DND-41 (cell line): ENCODE measurements at places on chromosomes 7 and 10.

DNA sequence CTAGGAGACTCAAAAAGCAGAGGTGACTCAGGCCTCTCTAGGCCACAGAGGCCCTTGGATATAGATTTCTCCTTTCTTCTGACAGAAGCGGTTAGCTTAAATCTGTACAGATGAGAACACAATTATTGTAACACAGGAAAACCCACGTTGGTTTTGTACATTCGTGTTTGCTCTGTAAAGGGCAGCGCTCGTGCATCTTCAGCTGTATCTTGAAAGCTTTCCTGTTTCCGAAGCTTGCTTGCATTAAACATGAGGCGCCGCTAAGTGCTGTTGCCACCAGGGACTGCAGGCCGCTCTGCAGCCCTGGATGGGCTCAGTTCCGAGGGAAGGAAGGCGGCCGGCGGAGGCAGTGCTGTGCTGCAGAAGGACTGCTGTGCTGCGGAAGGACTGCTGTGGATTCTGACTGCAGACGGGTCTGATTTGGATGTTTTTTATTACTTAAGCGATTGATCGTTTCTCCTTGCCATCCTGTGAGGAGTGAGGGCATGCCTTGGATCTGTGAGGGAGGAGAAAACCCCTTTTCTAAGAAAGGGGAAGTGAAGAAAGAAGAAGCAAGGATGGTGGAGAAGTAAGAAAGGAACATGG lies 53.3 kb downstream of the FHIP2A start:
- DNase-seq: no peak

- DNase-seq: peak; percentile 73
Measured at GRCh38 chr7:24227603-24228359, 56.2 kb upstream of the NPY start.

GRCh38 chr7:118153551-118154177 lies 30.3 kb upstream of the LSM8 start:
- DNase-seq: no peak

GRCh38 chr10:127648885-127649284 lies 88.1 kb upstream of the FOXI2 start:
- no peak for DNase-seq

- peak; percentile 51 for DNase-seq
Measured at GRCh38 chr7:94436018-94436604, 41.4 kb downstream of the COL1A2 start.

DNA sequence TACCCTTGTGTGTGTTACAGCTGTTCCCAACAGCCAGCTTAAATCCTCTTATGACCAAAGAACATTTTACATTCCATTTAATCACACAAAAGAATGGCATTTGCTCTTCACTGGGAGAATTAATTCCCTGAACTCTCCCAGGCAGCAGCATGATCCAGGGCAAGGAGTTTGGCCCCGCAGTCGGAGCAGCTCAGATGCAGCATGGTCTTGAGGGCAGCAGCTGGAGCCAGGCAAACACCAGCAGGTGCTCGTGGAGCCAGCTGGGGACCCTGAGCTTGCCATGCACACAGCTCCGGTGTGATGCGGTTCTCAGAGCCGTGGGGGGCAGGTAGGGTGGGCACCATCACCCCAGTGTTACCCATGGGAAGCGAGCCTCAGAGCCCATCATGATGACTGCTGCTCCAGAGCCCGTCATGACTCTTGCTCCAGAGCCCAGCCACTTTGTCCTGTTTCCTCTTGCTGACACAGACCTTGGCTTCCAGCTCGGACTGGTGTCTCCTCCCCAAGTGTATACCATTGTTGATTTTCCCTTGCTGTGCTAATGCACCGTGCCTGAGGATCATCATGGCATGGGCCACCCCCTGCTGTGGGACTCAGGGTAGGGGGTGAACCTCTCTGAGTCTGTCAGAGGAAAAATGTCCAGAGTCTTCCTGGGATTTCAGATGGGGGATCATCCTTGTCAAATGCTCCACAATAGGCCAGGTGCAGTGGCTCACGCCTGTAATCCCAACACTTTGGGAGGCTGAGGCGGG lies 75.8 kb downstream of the ZRANB1 start:
- no peak for DNase-seq

GRCh38 chr10:88489107-88489506 lies 94.0 kb downstream of the RNLS start:
- no peak for DNase-seq

GRCh38 chr7:149856583-149856982 lies 17.2 kb upstream of the ATP6V0E2 start:
- DNase-seq: peak; percentile 87

GRCh38 chr10:65348637-65349036 lies 1577.2 kb upstream of the LRRTM3 start:
- no peak for DNase-seq

DNA sequence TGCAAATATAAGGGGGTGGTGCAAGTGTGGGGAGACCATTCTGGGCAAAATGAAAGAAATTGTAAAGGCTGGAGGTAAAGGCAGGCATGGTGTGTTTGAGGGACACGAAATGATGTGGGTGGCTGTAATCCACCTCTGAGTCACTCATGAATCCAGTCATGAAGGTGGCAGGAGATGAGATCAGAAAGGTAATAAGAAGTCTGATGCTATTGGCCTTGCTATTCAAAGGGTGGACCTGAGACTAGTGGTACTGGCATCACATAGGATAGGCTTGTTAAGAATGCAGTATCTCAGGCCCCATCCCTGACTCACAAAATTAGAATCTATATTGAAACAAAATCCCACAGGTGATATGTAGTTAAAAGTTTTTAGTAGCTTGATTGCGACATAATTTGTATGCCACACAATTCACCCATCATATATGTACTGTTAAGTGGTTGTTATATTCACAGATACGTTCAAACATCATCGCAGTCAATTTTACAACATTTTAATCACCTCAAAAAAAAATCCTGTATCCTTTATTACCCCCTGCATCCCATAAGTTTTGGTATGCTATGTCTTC lies 85.6 kb downstream of the ST8SIA6 start:
- DNase-seq: no peak

- no peak for DNase-seq
Measured at GRCh38 chr7:117950601-117951260, 77.5 kb upstream of the CTTNBP2 start.

GRCh38 chr7:137097111-137097510 lies 228.7 kb downstream of the CHRM2 start:
- no peak for DNase-seq

GRCh38 chr10:63692220-63692896 lies 171.2 kb downstream of the REEP3 start:
- no peak for DNase-seq

DNA sequence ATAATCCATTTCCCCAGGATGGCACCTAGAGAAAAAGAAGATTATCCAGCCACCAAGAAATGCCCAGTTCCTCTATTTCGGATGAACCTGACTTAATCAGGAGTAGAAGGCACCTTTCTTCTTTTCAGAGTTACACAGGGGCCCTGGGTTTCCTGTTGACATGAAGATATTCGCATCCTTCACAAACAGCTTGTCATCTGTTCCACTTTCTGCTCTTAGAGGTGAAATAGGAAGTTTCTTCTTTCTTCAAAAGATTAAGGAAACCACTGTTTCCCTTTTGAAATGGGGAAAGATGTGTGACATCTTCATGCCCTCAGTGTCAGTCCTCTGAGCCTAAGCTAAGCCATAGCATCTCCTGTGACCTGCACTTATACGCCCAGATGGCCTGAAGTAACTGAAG lies 39.1 kb upstream of the RAB18 start:
- DNase-seq: peak; percentile 4

GRCh38 chr7:138116892-138117291 lies 40.6 kb downstream of the AKR1D1 start:
- DNase-seq: no peak

- no peak for DNase-seq
Measured at GRCh38 chr7:81869670-81870069, 99.8 kb upstream of the HGF start.

DNA sequence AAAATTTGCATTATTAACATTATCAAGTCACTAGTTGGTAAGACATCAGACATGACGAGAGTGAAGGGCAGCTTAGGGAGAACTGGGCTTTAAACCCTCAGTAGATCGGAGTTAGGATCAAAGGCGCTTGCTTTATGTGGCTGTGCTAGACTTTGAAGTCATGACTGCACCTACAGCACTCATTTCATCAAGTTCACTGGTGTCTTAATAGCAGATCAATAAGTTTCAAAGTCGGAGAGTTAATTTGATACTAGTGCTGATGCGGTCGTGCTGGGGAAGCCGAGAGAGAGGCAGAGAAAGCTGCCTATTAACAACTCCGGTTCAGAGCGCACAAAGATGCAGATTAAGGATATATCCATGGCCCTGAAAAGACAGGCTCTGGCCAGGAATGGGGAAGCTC lies 172.9 kb downstream of the TCF7L2 start:
- no peak for DNase-seq

- no peak for DNase-seq
Measured at GRCh38 chr7:4837041-4837802, 24.6 kb downstream of the PAPOLB start.

DNA sequence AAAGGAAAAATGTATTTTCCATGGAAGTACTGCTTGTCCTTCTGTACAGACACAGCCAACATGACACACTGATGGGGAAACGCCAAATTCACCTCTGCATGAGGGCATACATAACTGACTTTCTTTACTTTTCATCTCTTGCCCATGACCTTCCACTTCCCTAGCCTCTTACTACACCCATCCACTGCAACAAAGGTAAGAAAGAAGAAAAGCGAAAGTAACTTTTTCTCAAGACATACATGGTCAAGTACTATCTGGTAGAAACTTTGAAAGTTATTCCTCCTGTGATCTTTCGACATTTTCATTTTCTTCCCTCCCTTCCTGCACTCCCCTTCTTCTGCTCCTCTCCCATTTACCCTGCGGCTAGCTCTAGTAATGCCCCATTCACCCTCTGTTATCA lies 130.8 kb downstream of the USP6NL start:
- DNase-seq: no peak

DNA sequence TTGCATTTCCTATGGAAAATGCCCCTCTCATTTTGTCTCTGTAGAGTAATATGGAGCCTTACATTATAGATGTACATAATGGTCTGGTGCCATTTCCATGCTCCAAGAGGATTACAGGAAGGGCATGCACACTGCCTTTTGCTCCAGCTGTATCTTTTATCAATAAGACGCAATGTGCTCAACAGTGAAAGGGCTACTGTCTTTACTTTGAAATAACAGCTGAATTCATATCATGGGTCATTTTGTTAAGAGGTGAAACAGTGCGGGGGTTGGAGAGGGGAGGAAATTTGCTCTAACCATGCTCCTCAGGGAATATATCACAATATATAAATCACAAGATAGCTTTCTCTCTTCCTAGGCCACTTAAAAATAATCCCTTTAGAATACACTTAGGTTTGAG lies 77.7 kb downstream of the ICA1 start:
- no peak for DNase-seq

GRCh38 chr10:104809288-104810090 lies 168.4 kb downstream of the SORCS3 start:
- peak; percentile 4 for DNase-seq

DNA sequence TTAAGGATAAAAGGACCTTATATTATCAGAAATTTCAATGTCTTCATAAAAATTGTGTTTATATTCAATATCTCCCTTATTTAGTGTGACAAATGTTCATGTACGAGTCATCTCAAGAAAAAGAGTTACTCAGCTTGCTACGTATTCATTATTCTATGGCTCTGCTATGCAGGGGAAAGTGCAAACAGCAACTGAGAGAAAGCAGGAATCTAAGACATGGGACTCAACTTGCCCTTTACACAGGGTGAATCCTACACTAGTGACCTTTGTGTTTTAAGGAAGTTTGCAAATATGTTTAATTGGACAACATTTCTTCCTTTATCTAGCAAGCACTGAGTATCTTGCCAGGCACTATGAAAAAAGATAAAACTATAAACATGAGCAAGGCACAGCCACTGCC lies 104.7 kb downstream of the NPSR1 start:
- DNase-seq: no peak

- no peak for DNase-seq
Measured at GRCh38 chr7:36916619-36917018, 192.3 kb upstream of the AOAH start.

DNA sequence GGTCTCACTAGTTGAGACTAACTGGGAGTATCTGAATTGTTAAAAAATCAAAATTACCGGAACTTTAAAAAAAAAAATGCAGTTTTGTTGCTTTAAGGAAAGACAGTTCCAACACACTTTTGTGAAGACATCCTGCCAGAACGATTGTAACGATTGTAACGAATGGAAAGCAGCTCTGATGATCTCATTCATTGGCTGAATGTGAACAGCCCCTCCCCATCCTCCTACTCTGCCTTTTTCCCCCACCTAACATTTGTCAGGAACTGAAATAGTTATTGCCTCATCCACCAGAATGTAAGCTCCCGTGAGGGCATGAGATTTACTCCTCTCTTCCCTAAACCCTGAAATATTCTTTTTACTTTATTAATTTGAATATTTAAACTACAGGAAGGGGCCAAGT lies 23.1 kb upstream of the ZC3HAV1L start:
- DNase-seq: no peak

GRCh38 chr10:124388823-124389612 lies 29.7 kb downstream of the OAT start:
- DNase-seq: peak; percentile 91

DNA sequence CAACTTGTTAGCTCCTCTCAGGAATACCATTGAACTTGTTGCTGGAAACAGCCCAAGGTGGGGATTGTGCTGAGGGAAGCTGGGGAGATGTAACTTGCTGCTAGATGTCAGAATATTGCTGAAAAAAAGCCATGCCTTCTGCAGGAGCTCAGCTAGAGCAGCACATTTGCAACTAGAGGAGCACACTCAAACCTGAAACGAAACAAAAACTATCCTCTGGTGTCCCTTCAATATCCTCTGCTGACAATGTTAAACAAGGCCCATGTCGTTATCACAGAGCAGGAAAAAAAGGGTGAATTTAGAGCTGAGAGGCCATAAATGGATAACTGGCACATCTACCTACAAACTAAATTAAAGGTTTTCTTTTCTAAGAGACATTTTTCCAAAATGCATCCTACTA lies 53.7 kb upstream of the MACC1 start:
- no peak for DNase-seq

- no peak for DNase-seq
Measured at GRCh38 chr10:131876508-131876907, 24.3 kb upstream of the PPP2R2D start.

GRCh38 chr10:66678521-66678920 lies 247.3 kb upstream of the LRRTM3 start:
- DNase-seq: no peak
